CD8-positive, alpha-beta memory T cell (primary cell): ENCODE measurements at places on chromosomes 4 and X. TPM values are rescaled to one million over a fixed set of nuclear protein-coding genes. Genes with fewer than 3 reads are reported as not detected.

GPR173 gene
- not detected for total RNA-seq

MUC7 gene
- total RNA-seq, result not detected

HSD17B13 gene
- total RNA-seq, result 0.22 TPM

MND1 gene
- 20.2 TPM for total RNA-seq

DNA sequence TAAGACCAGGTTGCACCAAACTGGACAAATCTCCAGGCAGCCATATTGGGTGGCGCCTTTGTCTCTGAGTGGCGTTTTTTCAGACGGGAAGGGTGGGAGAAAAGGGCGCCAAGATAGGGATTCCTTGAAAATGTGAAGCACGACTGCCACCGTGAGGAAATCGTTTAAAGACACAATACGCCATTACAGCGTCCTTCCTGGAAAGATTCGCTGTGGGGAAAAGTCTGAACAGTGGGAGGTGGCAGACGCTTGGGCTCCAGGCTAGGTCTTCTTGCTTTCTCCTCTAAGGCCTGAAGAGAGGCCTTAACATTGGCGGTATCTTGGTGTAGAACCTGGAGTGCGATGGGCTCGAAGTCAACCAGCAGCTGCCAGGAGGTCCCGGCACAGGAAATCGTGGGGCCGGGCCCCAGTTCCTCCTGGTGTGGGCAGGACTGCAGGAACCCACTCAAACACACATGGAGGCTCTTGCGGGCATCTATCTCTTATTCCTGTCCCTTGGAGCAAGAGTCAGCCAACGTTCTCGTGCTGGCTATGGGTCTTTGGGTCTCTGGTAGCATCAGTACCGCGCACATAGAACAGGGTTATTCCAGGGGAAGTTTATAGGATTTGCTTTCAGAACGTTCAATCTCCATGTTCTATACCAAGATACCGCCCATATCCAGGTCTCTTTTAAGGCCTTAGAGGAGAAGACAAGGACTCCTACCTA is 208.8 kb downstream of the OR13H1 start:
- no peaks in the 10 kb centered on the region for H3K36me3 ChIP-seq
- no peaks in the 10 kb centered on the region for H3K4me1 ChIP-seq
- H3K4me3 ChIP-seq, result no peak overlapping the region
- H3K27me3 ChIP-seq, result no peaks in the 10 kb centered on the region

GRCh38 chr4:6548882-6549230 is 26.1 kb upstream of the MAN2B2 start:
- no peaks in the 10 kb centered on the region for H3K36me3 ChIP-seq
- no peaks in the 10 kb centered on the region for H3K27me3 ChIP-seq
- H3K4me1 ChIP-seq, result no peaks in the 10 kb centered on the region

- H3K27me3 ChIP-seq, result no peaks in the 10 kb centered on the region
- no peak overlapping the region for H3K4me3 ChIP-seq
- H3K27ac ChIP-seq, result no peak overlapping the region
- no peak for DNase-seq
Observed at GRCh38 chr4:141246683-141247429, 26.2 kb downstream of the ZNF330 start.

- H3K36me3 ChIP-seq, result no peaks in the 10 kb centered on the region
- H3K27ac ChIP-seq, result no peak overlapping the region
- DNase-seq, result no peak
- no peak overlapping the region for H3K4me3 ChIP-seq
- peaks cover 16% of the 10 kb centered on the region for H3K4me1 ChIP-seq
Observed at GRCh38 chr4:77015390-77015789, 60.4 kb downstream of the CCNI start.

GRCh38 chrX:128581615-128582014 is 529.4 kb upstream of the ACTRT1 start:
- H3K27ac ChIP-seq, result no peak overlapping the region
- no peaks in the 10 kb centered on the region for H3K27me3 ChIP-seq
- no peaks in the 10 kb centered on the region for H3K36me3 ChIP-seq
- H3K4me1 ChIP-seq, result no peaks in the 10 kb centered on the region

DNA sequence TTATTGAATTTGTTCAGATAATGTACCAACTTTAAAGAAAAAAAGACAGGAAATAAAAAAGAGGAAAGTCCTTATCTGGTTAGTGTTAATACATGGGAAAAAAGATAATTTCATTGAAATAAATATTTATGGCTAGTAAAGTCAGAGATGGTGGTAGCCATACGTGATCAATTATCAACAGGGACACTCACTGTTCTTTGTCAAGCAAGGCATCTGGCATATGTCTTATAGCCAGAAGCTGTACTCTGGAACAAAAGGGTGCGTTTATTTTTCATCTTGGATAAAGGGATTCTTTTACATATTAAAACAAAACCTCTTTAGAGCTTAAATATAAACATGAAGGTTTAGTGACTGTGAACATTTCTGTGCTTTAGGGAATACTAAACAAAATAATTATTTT is 26.7 kb downstream of the HDX start:
- no peaks in the 10 kb centered on the region for H3K27me3 ChIP-seq
- H3K4me1 ChIP-seq, result no peaks in the 10 kb centered on the region
- H3K36me3 ChIP-seq, result no peaks in the 10 kb centered on the region
- no peak for DNase-seq
- no peak overlapping the region for H3K27ac ChIP-seq
